ENCODE measurements at places on chromosomes 13 and 19.

DNA sequence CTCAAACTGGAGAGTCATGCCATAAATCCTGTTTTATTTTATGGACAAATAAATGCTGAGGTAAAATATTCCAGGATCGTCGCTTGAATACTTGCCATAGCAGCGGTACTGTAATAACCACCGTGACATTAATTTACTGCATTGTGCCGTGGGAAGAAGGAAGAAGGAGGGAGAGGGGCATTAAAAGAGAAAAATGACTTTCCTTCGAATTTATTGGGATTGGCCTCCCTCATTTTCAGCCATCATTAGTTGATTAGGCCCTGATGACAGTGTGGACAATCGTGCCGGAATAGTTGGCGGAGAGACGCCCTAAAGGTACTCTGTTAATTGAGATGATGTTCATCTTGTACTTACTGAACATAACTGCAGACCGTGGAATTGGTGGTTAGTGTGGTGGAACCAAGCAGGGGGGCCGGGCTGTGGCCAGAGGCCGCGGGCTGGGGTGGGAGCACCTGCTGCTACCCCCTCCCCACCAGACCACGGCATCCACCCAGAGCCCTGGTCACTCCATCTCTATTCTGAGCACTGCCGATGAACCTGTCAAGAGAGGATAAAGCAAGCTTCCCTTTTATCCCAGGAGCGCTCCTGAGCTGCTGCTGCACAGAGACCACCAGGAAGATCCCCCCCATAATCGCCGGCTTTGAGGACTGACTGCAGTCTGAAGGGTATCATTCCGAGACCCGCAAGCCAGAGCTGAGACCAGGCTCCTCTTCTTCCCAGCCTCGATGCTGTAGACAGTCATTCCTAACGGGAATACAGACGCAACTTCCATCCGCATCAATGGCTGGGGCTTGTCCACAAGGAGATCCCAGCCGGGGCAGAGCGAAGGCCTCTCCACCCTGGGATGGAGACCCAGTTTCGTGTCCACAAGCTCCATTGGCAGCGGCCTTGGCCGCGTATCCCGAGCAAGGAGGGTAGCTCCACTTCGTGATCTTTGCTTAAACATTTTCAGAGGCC lies 168.3 kb upstream of the TSHZ3 start:
- no peak for DNase-seq

- no peak for DNase-seq
Observed at GRCh38 chr19:13085666-13086065, 17.0 kb downstream of the LYL1 start.

- DNase-seq = no peak
Observed at GRCh38 chr19:29411113-29411581, 114.6 kb upstream of the VSTM2B start.

GRCh38 chr13:97205465-97205864 lies 16.7 kb upstream of the MBNL2 start:
- DNase-seq = no peak

- no peak for DNase-seq
Observed at GRCh38 chr13:41059456-41060081, 1.7 kb upstream of the WBP4 start.

GRCh38 chr13:94703721-94704314 lies 8.5 kb downstream of the SOX21 start:
- no peak for DNase-seq

- DNase-seq = no peak
Observed at GRCh38 chr13:26222520-26223046, 469 bp upstream of the RNF6 start.

GRCh38 chr13:37326334-37326733 lies 220.9 kb upstream of the CSNK1A1L start:
- DNase-seq = no peak

- DNase-seq = no peak
Observed at GRCh38 chr19:50830266-50831025, 2.9 kb downstream of the KLK15 start.

- DNase-seq = no peak
Observed at GRCh38 chr19:51009061-51009891, 7.9 kb upstream of the KLK8 start.

All from NCI-H1436 treated with DMSO at 0.1 percent for 48 hours (cell line).